ENCODE measurements at places on chromosomes 5 and 9.

DNA sequence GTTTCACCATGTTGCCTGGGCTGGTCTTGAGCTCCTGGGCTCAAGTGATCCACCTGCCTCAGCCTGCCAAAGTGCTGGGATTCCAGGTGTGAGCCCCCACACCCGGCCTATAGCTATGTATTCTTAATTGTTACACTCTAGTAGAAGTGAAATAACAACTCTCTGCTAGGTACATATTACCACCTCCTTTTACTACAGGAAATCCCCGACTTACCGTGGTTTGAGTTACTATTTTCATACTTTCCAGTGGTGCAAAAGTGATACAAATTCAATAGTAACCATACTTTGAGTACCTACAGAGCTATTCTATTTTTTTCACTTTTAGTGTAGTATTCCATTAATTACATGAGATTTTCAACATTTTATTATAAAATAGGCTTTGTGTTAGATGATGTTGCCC, 719 bp downstream of the ARL14EPL start:
- DNase-seq = no peak

DNA sequence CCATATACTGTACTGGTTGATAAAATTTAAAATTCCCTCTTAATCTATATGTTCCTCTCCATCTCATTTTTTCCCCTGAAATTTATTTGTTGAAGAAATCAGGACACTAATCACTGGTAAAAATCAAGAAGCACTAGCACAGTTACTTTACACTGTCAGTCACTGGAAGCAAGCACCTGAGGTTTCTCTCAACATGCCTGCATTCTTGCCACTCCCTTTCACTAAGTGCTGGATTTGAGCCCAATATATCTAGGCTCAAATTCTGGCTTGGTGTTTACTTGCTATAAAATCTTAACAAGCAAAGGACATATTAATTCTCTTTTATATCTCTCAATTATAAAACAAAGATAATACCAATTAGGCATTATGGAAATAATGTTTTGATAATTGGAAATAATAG, 58.6 kb downstream of the DIAPH1 start:
- DNase-seq = peak; percentile 41

GRCh38 chr5:96816991-96817390, 9.2 kb upstream of the ERAP1 start:
- no peak for DNase-seq

GRCh38 chr5:72465066-72465465, 42.1 kb downstream of the ZNF366 start:
- no peak for DNase-seq

GRCh38 chr5:55593115-55593472, 58.3 kb upstream of the PLPP1 start:
- no peak for DNase-seq

DNA sequence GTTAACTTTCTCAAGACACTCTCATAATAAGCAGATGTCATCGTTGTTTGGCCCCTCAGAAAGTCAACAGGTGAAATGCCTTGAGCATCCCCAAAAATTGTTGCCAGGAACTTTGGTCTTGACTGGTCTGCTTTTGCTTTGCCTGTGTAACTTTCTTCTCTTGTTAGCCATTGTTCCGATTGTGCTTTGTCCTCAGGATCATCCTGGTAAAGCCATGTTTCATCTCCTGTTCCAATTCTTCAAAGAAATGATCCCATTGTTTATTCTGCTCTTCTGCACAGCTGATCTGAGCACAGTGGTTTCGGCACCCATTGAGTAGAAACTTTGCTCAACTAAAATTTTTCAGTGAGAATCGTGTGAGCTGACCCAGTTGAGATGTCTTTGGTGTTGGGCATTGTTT, 8.1 kb upstream of the ZBED3 start:
- no peak for DNase-seq

GRCh38 chr5:173314166-173314952, 13.9 kb downstream of the STC2 start:
- no peak for DNase-seq

GRCh38 chr9:136004712-136005111, 43.5 kb upstream of the UBAC1 start:
- no peak for DNase-seq

Data from NCI-H2227 treated with DMSO at 0.1 percent for 48 hours (cell line).